ENCODE measurements at places on chromosomes 16 and 17.

- ATAC-seq, result no peak
These were observed 2.3 kb downstream of the RBFOX1 start for GRCh38 chr16:7334801-7335560.

DNA sequence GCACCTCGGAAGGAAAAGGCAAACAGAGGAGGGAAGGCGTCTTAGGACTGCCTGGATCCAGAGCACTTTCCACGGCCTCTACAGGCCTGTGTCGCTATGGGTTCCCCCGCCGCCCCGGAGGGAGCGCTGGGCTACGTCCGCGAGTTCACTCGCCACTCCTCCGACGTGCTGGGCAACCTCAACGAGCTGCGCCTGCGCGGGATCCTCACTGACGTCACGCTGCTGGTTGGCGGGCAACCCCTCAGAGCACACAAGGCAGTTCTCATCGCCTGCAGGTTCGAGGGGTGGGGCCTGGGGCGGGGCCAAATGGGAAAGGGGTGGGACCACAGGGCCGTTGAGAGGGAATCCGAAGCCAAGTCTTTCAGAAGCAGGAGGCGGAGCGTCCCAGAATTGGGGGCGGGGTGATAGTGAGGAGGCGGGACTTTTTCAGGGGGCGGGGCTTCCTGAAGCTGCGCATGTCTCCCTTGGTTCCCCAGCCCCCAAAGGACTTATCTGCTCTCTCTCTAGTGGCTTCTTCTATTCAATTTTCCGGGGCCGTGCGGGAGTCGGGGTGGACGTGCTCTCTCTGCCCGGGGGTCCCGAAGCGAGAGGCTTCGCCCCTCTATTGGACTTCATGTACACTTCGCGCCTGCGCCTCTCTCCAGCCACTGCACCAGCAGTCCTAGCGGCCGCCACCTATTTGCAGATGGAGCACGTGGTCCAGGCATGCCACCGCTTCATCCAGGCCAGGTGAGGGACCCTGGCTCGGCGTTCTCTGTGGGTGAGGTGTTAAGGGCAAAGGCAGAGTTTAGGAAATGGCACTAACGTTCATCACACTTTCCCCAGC, 939 bp downstream of the BCL6B start:
- peak; percentile 74 for ATAC-seq

DNA sequence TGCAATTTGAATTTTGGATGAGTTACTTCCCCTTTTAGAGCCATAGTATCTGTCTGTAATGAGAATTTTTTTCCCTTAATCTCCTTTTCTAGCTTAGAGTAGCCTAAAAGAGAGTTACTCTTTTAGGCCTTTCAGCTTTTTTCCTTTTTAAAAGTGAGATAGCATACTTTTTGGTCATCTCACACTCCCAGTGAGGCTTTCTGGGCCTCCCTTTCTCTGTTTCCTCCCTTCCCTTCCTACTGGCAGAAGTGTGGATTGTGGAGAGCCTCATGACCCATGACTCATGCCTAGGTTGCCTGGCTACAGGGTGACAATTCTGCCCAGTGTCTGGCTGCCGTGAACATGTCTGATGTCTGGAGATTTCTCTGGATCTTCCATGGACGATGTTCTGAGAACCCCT, 15.2 kb downstream of the KRT23 start:
- ATAC-seq, result no peak

GRCh38 chr17:4513113-4514032, 14.7 kb downstream of the SPNS2 start:
- ATAC-seq, result no peak

GRCh38 chr16:1691956-1692355, 13.9 kb downstream of the JPT2 start:
- ATAC-seq, result no peak

DNA sequence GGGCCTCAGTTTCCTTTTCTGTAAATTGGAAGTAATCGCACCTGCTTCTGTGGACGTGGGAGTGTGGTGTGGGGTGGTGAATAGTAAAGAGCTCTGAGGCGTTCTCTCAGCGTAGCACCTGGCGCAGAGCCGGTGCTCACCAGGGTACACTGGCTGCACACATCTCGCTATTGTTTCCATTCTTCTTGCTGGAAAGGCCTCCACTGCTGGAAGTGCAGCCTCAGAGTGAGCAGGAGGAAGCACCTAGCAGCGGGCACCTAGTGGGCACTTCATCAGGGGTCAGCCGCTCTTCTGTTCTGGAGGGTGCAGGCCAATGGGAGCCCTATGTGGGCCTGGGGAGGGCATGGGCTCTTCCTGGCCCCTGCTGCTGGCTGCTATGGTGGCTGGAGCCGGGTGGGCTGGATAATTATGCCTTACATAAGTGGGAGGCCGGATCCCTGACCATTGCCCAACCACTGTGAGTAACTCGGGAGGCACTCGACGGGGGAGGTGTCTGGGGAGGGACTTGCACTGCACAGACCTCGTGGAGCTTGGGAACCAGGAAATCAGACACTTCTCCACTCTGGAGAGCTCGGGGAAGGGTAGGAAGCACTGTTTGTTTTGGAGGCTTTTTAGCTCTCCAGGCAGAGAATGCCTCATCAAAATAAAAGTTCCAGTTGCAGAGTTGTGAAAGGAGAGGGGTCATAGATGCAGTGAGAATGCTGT, 1.7 kb downstream of the MAP2K3 start:
- ATAC-seq, result no peak

- ATAC-seq, result no peak
These were observed 32.2 kb upstream of the ETV4 start for GRCh38 chr17:43578404-43578698.

GRCh38 chr17:17386094-17386800, 83.1 kb downstream of the NT5M start:
- no peak for ATAC-seq

- ATAC-seq, result no peak
These were observed 23.1 kb downstream of the B9D1 start for GRCh38 chr17:19339341-19339815.

DNA sequence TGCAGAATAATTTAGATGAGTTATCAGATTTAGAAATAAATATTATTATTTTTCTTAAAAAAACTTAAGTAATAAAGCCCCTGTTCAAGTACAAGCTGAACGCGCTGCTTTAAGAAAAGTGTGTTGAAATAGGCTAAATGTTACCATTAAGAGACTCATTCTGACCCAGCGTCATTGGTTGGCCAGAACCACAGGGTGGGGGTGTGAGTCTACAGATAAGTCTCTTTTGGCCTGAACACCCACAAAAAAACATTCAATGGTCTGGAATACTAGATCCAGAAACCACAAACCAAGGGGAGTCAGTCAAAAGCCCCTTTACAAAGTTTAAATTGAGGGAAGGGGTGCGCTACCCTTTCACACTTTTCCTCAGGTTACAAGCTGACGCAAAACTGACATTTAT, 776.1 kb downstream of the KCNJ2 start:
- no peak for ATAC-seq

DNA sequence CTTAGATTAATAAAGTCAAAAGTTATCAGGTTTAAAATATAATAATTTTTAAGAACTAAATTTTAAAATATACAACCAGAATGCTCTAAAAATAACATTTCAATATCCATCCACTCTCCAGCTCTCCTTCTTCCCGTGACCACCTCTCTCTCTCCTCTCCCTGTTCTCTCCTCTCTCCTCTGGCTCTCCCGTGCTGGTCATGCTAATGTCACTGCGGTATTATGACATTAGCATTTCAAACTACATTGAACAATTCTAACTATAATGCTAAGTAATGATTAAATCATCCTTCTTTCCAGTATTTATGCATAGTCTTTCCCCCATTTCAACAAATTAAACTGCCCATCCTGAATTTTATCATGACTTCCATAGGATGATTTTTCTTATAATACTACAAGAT, 154.7 kb downstream of the CEP112 start:
- ATAC-seq, result no peak

GRCh38 chr16:47059991-47060390, 83.8 kb downstream of the NETO2 start:
- no peak for ATAC-seq

DNA sequence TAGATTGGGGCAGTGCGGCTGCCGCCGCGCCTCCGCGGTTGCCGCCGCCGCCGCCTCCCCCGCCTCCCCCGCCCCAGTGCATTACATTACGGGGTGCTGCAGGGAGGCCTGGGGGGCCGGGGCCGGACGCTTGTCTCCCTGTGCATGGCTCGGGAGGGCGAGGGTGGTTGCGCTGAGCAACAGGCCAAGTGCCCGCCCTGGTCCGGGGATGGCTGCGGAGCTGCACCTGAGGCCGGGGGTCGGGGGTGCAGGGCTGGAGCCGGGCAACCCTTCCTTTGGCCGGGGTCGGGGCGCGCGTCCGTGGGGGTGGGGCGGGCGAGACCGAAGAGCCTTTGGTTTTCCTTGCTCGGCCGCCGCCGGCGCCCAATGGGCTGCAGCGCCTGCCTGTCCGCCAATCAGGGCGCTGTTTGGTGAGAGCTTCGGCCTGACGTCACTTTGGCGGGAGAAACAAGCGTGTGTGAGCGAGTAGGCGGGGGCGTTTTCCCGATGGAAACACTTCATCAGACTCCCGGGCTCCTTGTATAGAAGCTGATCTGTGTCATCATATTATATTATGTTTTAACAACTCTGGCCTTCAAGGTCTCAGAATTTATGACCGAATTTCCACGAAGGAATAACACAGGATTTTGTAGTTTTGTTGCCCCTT, 941 bp upstream of the FBXL20 start:
- peak; percentile 53 for ATAC-seq

GRCh38 chr17:64707050-64707591, 45.0 kb upstream of the SMURF2 start:
- no peak for ATAC-seq

DNA sequence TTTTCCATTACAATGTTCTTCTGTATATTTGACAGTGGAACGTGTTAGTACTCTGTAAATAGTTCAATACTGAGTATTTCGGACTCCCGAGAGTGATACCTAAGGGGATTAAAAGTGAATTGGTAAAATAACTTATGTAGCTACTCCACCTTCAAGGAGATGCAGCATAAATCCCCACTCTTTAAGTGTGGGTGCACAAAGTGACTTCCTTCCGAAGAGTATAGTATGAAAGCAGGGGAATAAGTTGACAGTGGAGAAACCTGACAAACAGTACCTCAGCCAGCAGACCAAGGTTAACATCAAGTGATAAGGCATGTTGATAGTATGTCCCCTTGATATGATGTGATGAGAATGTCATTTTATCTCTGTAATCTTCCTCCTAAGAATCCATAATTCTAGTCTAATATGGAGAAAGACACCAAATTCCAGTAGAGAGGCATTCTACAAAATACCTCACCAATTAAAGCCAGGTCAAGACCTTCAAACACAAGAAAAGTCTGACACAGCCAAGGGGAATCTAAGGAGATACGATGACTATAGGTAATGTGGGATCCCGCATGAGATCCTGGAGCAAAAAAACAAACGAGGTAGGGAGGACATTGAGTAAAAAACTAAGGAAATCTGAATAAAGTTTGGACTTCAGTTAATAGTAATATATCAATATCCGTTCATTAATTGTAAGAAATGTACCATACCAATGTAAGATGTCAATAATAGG, 1.8 kb upstream of the ZPBP2 start:
- ATAC-seq, result no peak

DNA sequence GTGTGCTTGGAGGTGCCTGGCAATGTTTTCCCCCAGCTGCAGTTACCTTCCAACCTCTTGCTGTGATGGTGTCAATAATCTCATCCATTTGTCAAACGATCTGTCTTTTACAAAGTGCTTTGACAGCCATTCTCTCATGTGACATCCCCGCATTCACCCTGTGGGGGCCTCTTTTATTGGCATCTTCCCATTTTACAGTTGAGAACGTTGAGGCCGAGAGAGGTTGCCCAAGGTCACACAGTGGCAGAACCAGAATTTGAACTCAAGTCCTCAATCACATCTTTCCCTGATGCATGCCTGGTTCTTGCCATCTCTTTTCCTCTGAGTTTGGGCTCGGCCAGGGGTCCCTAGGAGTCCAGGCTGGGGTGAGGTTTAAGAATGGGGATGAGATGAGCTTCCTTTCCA, 1.5 kb downstream of the TAOK2 start:
- no peak for ATAC-seq

GRCh38 chr17:77571155-77571981, 387.1 kb upstream of the TNRC6C start:
- ATAC-seq, result no peak

DNA sequence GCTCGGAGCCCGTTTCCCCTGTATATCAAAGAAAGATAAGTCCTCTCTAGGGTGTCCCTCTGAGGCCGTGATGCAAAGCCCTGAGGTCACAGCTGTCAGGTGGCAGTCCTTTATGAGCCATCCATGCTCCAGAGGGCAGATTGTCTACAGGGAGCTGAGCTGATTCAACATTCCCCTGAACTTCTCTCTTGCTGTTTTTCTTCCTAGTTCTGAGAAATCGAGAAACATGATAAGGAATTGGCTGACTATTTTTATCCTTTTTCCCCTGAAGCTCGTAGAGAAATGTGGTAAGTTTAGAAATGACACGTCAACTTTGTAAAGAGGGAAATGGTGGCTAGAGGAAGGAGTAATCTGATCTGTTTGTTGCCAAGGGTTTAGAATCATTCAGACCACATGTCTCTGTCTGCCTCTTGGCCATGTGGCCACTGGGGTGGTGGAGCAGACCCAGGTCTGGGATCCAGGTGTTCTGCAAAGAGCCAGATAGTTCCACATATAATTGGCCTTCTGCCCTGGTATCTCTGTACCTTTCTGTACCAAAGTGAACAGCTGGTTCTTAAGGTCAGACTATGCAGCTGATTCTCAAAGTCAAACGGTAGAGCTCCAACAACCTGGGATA, 3.5 kb downstream of the CTNS start:
- ATAC-seq, result peak; percentile 15

- ATAC-seq, result no peak
These were observed 74.3 kb downstream of the DNAH3 start for GRCh38 chr16:21076186-21076883.

DNA sequence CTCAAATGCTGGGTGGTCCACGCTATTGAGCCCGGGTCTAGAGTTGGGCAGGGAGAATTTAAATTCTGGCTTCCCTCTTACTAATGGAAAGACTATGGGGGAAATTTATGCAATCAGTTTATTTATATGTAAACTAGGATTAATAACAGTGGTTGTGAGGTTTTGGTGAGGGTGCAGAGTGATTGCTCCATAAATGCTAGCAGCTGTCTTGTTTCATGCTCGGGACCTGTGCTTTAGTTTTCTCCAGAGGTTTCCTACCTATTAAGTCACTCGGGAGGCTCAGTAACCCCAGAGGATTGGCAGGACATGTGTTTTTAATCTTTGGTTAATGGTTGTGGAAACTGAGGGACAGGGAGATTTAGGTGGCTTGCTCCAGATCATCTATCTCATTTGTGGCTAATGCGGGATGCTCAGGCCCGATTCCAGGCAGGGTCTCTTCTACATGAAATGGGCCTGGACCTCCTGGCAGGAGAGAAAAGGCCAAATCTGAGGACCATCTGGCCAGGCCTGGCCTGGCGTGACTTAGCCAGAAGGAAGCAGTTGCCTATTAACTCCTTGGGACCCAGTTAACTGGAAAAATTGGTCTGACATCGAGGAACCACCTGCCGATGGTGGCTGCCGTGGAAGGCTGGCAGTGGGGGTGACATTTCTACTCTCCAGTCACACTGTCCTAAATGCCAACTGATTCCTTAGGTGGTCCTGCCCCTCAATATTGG, 2.1 kb downstream of the PRCD start:
- ATAC-seq, result no peak
